Activated CD4-positive, alpha-beta T cell treated with anti-CD3 and anti-CD28 coated beads, Interleukin-2, amount 50 U/mL, for 16 hours (primary cell): ENCODE measurements at places on chromosomes 4 and X.
A peak's percentile ranks its signal among the peaks of the same experiment; 100 is the strongest.

DNA sequence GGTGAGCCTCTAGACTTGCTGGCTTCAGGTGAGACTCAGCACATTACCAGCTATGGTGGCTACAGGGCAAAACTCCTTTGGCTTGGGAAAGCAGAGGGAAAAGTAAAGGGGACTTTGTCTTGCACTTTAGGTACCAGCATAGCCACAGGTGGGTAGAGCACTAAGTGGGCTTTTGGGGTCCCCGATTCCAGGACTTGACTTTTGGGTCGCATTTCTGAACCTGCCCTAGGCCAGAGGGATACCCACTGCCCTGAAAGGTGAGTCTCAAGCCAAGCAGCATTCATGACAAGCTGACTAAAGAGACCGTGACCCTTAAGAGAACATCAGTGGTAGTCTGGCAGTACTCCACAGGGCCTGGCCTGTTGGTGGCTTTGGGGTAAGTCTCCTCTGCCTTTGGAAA is 224.8 kb downstream of the CFAP299 start:
- no peak for DNase-seq

DNA sequence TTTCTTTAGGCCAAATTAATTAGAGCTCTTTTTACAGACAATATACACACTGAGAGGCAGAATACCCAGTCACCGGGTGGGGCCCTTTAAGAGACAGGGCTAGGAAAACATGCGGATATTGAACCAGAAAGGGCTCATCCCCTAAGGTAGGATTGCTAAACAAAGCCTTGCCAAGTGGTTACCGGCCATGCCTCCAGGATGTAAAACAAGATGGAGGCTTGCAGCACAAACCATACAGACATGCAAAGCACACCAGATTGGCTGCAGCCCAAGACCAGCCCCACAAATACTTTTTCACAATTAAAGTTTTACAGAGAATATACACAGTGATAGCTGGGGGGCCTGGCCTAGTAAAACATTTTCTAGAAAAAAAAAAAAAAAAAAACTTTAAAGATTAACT is 210.0 kb downstream of the KLHL4 start:
- DNase-seq = no peak

DNA sequence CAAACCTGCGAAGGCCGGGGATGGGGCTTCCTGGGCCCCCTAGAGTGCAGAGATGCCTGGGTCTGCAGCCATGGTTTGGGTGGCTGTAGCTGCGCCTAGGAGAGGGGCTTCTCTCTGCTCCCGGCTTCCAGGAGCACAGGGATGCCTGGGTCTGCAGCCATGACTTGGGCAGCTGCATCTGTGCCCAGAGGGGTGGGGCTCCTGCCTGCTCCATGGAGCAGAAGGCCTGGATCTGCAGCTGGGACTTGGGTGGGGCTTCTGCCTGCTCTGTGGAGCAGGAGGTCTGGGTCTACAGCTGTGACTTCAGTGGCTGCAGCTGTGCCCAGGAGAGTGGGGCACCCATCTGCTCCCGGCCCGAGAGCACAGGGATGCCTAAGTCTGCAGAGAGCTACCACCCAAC is 20.8 kb downstream of the SPON2 start:
- no peak for DNase-seq

DNA sequence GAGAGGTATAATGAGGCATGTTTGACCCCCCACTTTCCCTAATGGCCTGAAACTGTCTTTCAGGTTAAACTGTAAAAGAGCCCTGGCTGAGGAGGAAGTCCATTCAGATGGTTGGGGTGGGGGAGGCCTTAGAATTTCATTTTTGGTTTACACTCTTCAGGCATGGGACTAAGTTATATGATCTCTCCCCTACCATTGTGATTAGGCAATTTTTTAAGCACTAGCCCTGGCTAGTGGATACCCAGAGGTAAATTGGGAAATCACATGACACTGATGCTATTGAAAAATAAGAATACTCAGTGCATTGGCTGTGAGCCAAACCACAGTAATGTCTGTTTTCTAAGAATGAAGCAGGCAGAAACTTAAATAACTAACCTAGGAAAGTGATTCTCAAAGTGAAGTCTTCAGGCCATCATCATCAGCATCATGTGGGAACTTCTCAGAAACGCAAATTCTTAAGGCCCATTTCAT is 149.7 kb downstream of the RRAGB start:
- peak; percentile 1 for DNase-seq

DNA sequence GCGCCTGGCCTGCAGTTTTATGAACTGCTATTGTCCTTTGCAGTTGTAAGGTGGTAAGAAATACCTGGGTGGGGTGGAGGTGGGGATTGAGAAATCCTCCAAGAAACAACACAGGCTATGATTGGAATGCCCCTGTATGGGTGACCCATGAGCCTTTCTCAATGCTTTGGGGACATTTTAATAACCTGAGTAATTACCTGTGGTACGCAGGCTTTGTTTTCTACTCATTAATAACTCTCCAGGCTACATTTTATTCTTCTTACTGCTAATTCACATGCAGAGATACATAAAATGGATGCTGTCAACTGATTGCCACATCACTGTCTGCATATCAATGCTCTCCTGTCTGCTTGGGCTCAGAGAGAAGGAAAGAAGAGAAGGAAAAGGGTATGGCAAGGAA is 41.8 kb downstream of the PHEX start:
- no peak for DNase-seq
